ENCODE measurements at places on chromosomes 3 and 15.

- DNase-seq, result no peak
These were observed 16.2 kb downstream of the MB21D2 start for GRCh38 chr3:192901435-192901834.

DNA sequence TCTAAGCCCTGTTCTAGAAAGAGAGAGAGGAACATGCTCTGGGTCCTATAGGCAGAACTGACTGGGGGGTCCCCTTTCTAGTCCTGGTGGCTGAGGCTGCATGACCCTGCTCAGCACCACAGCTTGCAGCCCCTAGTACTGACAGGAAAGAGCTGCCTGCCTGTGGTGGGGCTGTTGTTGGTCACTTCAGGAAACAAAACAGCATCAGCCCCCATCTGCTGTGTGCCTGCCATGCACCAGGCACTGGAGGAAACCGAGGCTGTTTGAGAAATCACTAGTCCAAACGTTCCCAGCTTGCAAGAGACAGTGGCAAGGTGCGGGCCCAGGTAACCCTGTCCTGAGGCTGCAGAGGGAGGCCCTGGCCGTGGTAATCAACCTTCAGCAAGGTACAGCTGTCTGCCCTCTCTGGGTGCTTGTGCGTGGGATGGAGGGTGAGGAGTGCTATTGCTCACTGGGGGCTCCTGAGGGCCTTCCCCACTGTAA, 90.6 kb downstream of the IQSEC1 start:
- DNase-seq, result no peak

DNA sequence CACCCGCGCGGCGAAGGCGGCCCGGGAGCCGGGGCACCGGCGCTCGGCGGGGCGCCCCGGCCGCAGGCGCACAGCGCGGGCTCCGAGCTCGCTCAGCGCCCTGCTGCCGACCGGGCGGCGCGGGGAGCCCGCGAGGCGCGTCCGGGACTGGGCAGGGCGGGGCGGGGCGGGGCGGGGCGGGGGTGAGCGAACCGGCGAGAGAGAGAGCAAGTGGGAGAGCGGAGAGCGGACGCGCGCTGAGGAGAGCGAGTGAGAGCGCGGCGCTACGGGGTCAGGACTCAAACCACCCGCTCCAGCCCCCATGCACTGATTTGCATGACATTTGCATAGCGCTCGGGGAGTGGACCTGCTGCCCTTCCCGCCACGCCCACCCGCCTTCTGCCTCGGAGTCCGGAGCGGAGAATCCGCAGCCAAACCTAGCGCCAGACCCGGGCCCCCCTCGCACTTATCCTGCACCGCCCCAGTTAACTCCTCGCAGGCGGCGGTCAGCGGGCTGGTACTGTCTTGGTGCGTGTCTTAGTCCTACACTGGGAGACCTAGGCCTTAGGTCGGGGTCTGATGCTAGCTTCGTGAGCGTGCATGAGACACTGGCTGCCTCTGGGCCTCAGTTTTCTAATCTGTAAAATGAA, at the start of gene MYLK:
TSS of gene MYLK (minus strand) at position 130 of the 629 bp plus-strand sequence. CDS start 90,491 bp downstream, outside the sequence.
- no peak for DNase-seq

DNA sequence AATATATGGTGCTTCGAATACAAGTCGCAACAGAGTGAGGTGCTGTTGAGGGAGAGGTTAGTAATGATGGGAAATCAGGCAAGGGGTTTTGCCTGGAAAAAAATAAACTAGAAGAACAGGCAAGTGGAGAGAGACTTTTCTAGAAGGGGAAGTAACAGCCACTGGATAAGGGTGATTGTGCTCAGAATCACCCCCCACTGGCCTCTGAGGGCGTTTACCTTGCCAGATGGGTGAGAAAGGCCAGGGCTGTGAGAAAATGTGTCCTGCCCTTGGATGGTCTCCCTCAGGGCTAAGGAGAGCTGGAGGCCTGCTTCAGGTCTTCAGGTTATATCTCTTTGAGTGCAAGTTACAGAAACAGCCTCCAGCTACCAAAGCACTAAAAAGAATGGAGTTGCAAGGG, 151.8 kb downstream of the MEX3B start:
- no peak for DNase-seq

- no peak for DNase-seq
These were observed 22.6 kb downstream of the ZIC1 start for GRCh38 chr3:147431751-147432150.

GRCh38 chr15:69725957-69726356, 273.3 kb downstream of the RPLP1 start:
- DNase-seq, result no peak

GRCh38 chr3:87120881-87121280, 106.2 kb upstream of the CHMP2B start:
- DNase-seq, result no peak

GRCh38 chr3:15309662-15310335, 22.6 kb downstream of the SH3BP5 start:
- no peak for DNase-seq

- no peak for DNase-seq
These were observed 25.8 kb downstream of the GREM1 start for GRCh38 chr15:32743411-32744140.

GRCh38 chr3:119794971-119795612, 13.2 kb downstream of the NR1I2 start:
- DNase-seq, result no peak

GRCh38 chr3:20648294-20648693, 462.3 kb upstream of the SGO1 start:
- DNase-seq, result no peak

GRCh38 chr3:105704726-105705410, 163.9 kb downstream of the CBLB start:
- DNase-seq, result no peak

DNA sequence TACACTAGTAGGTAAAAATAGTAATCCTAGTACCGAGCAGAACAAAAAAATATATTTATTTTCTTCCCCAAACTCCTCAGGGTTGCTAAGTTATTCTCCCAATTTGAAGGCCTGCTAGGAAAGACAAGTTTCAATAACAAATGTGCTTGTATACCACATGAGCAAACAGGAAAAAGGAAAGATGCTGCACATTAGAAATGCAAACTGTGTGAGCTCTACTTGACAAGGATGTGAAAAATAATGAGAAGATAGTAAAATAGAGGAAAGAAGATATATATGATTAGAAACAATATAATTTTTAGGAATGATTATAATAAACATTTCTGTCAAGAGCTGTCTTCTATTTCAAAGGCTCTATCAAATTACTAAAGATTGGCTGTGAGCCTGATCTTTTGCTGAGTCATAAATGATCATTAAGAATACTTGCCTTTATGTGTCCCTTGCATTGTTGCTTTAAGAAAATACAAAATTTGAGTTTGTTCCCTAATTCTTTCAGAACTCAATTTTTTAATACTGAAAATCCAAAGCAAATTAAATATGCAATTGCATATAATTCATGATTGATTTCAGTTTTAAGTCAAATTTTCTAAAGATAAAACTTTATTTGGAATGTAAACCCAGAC, 174.2 kb downstream of the NEK10 start:
- DNase-seq, result no peak

DNA sequence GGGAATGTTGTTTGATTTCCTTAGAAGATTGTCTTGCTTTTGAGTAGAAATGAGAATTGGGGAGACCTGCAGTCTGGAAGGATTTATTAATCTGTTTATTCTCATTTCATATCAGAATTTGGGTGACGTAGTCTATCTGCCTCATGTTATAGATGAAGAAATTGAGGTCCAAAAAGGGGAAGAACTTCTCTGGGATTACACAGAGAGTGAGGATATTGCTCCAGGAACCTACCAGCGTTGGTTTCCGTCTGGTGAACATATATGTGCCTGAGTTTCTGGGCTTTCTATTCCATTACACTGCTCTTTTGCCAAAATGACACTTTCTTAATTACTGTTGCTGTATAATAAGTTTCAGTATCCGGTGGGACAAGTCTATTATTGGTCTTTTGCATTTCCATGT, 51.8 kb downstream of the CTDSPL start:
- no peak for DNase-seq

DNA sequence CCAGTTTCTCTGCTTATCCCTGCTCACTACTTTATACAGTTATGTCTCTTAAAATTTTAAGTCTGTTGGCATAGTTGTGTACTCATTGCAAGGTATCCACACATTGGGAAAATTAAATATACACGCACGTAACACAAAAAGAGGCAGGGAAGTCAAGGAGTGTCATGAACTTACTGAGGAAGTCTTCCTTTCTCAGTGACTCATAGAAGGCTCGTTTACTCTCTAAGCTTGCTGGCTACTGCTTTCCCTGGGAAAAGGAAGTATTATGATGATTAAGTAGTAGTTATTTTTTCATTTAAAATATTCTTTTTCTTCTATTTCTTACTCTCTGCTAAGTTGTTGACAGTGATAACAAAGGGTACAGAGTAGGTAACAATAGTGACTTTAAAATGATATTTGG, 287.3 kb downstream of the UBE2E2 start:
- no peak for DNase-seq

DNA sequence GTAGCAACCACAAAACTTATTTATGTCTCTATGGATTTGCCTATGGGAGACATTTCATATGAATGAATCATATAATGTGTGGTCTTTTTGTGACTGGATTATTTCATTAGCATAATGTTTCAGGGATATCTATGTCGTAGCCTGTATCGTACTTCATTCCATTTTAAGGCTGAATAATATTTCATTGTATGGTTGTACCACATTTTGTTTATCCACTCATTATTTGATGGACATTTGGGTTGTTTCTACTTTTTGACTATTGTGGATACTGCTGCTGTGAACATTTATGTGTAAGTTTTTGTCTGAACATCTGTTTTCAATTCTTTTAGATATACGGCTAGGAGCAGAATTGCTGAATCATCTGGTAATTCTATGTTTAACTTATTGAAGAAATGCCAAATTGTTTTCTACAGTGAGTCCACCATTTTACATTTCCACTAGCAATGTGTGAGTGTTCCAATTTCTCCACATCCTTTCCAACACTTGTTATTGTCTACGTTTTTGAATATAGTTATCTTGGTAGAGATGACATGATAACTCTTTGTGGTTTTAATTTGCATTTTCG, 134.4 kb upstream of the DAZL start:
- DNase-seq, result no peak

DNA sequence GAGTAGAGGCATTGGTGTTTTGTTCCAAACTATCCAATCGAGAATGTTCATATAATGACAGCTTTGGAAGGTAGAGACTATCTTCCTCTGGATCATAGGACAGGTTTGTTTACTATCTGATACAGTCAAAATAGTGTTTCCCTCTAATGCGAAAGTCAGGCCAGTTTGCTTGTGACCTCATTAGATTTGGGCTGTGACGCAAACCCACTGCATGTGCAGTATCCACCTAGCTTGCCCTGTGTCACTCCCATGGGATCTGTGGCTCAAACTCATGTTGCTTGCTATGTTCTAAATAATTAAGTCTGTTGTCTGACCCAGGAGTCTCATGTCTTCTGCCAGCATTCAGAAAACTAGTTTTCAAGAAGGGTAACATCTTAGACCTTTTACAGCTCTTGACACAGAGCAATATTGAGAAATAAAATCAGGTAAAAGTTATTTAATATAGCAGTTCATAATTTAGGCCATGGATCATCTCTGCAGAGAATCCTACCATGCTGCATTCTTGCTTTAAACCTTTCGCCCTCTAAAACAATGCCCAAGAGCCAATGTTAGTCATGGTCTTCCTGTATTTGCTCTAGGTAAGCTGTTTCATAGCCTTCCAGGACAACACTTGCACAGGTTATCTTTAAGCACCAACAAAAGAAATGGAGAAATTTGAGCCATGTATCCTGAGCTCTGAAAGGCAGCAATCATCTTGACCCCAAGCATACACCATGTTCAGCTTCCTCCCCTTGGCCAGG, 26.4 kb downstream of the NIT2 start:
- DNase-seq, result no peak

- DNase-seq, result no peak
These were observed 36.0 kb upstream of the SEMA4B start for GRCh38 chr15:90165157-90165556.

GRCh38 chr15:50182219-50183013, 420 bp downstream of the SLC27A2 start:
- DNase-seq, result peak; percentile 25

DNA sequence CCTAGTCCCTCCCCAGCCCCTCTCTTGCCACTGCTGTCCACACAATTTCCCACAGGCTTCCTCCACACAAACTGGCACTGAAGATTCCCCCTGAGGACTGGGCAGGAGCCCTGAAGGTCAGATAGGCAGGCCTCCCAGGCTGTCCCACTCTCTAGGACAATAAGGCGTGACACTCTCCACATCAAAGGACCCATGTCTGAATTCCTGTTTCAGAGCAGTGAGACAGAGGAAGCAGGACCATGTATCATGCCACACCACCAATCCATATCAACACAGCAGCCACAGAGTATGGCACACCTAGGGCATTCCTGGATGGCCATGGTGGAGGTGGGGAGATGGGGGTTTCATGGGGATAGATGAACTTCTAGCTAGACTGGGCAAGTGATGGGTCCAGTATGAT, 13.8 kb upstream of the CCR1 start:
- DNase-seq, result no peak

DNA sequence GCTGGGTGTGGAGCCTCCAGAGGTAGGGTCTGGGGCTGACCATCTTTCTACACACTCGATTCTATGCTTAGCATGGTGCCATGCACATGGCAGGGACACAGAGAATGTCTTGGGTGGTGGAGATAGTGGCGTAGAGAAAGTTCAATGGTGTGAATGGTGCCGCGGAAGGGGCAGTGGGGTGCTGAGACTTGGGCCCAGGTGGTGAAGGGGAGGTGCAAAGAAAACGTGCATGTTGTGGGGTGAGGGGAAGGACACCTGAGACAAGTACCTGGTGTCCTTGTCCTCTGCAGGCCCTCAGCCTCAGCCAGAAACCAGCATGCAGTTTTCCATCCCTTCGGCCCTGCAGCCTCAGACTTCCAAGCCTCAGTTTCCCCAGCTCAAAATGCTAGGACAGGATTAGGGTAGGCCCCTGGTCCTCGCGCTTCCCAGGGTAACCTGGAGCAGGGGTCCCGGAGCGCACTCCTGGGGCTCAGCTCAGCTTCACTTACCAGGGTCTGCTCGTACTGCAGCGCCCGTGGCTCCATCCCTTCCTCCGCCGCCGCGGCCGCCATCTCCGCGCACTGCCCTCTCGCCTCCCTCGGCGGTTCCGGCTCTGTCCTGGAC, 375 bp downstream of the CLCN2 start:
- no peak for DNase-seq

GRCh38 chr3:15557511-15557946, 36.0 kb upstream of the COLQ start:
- peak; percentile 71 for DNase-seq

DNA sequence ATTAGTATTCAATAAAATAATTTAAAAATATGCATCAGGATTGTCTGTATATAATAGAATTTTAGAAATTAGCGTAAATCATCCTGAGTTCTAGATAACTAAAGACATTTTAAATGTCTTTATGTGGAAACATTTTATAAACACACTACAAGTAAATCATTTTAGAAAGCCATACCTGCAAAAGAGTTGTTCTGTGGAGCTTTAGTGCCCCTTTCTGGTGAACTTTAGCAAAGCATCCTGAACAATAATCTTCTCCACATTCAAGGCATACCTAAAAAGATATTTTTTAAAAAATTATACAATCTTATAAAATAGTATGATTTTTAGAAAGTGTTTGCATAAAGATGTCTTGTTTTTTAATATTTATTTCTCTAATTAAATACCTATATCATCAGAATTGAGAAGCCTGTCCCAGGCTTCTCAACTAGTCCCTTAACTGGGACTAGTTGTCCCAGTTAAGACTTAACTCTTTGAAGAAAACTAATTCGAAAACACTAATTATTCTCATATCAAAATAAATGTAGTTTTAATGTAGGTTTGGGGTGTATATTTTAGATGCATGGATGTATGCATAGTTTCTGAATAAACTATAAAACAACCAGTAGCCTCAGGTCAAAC, 29.7 kb downstream of the ZBBX start:
- DNase-seq, result no peak

GRCh38 chr3:122873741-122874515, 79.1 kb downstream of the SLC49A4 start:
- no peak for DNase-seq
